Adipocyte (in vitro differentiated cells): ENCODE measurements at places on chromosomes 1 and 21.
A peak's percentile ranks its signal among the peaks of the same experiment; 100 is the strongest.

DNA sequence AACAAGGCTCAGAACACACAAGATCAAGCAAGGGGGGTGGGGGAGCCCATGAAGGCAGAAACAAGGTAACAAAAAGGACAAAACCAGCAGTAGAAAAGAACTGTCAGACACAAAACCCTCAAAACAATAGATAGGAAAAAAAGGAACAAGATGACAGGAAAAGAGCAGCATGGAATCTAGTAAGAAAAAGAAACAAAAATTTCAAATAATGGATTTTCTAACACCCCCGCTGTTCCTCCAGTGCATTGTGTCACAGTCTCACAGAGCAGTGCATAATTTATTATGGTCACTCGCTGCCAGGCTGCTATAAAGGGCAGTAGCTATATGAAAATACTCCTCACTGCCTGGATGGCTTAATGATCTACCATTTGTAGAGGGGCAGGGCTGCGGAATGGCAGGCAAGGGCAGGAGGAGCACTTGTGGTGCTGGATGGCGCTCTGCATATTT lies 567.9 kb downstream of the DPYD start:
- no peak for DNase-seq

- peak; percentile 74 for DNase-seq
Observed at GRCh38 chr21:34351786-34352241, 12.0 kb upstream of the KCNE2 start.

- DNase-seq, result peak; percentile 57
Observed at GRCh38 chr1:92701147-92701546, 83.8 kb downstream of the EVI5 start.

- no peak for DNase-seq
Observed at GRCh38 chr1:1593834-1594601, 5.9 kb downstream of the FNDC10 start.

DNA sequence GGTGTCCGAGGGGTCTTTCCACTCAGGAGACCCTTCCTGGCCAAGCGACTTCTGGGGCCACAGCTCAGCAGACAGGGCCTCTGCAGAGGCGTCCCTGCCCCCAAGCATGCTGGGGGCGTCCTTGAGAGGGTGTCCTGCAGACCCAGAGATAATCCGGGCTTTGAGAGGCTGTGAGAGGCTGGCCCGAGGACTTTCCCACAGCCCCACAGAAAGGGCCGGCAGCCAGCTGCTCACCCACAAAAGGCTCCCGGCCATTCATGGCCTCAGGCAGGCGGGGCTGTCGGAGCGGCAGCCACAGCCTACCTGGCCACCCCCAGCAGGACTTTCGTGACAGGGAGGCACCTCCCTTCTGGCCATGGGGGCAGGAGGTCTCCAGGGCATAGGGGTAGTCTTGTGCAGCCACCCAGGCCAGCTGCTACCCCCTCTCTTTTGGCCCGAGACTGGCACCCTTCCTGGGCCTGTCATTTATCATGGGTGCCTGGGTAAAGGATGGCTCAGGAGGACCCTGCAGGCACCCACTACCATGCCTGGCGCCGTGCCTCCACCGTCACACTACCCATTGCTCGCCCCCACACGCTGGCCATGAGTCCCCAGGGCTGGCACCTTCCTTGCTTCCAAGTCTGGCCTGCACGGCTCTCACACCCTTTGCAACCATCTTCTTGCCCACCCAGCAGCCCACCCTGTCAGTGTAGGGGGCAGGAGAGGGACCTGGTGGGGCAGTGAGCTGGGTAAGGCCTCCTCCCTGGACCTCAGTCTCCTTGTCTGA lies 11.1 kb upstream of the TNFRSF14 start:
- DNase-seq, result no peak

- DNase-seq, result no peak
Observed at GRCh38 chr1:19317126-19317910, 5.2 kb downstream of the SLC66A1 start.

GRCh38 chr1:234913278-234913649 lies 215.4 kb downstream of the TOMM20 start:
- DNase-seq, result no peak
